ENCODE measurements at places on chromosomes 1 and 21.

DNA sequence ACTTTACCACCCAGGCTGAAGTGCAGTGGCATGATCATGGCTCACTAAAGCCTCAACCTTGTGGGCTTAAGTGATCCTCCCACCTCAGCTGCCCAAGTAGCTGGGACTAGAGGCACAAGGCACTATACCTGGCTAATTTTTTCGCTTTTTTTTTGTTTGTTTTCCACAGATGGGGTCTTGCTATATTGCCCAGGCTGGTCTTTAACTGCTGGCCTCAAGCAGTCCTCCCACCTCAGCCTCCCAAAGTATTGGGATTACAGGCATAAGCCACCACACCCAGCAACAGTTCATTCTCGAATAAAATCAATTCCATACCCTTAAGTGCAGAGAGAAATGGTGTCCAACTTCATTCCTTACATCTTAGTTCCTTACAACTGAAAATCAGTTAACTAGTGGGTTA, 24.8 kb downstream of the DCAF8 start:
- no peak for DNase-seq

DNA sequence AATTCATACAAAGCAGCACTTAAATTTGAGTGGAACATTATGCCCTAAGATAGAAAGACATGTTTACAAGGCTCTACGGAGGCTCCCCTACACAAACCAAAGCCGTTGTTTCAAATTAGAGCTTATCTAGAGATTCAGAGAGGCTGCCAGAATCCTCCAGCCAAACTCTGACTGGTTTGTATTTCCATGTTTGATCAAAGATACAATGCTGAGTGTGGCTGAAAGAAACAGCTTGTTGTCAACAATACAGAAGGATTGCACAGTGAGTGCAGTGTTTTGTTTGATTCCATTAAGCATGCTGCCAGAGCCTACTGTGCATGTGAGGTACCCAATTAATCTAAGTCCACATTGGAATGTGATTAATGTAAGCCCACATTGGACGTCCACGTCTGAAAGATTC, 402.7 kb downstream of the DISC1 start:
- DNase-seq, result no peak

DNA sequence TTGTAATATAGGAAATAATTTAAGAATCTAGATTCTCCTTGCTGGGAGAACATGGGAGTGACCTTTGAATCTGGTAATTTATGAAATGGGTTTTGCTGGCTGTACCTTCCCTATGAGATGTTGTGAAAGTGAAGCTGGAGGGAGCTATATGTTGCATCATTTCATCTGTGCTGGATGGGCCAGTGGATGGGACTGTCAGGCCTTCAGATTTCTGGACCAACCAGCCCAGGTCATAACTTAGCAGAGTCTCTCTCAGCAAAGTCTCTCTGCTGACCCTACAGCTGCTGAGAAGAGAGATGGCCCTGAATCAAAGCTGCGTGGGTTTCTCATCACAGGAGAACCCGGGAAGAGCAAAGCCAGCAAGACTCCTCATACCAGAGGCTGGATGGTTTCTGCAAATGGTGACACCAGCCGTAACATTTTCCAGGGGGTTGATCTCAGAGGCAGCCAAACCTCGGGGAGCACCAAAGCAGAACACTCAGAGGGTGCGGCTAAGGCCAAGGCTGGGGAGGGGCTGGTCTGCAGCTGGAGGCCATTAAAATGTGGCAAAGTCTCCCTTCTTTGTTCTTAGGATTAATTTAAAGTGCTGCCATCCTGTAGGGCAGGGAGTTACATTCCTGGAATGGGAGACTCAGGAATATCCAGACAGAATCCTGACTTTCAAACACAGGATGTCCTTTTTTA, 18.2 kb upstream of the PTGFRN start:
- no peak for DNase-seq

- DNase-seq, result no peak
These were observed 7.3 kb downstream of the TMEM82 start for GRCh38 chr1:15749399-15750291.

GRCh38 chr1:26280333-26281042, 602 bp downstream of the SH3BGRL3 start:
- no peak for DNase-seq

DNA sequence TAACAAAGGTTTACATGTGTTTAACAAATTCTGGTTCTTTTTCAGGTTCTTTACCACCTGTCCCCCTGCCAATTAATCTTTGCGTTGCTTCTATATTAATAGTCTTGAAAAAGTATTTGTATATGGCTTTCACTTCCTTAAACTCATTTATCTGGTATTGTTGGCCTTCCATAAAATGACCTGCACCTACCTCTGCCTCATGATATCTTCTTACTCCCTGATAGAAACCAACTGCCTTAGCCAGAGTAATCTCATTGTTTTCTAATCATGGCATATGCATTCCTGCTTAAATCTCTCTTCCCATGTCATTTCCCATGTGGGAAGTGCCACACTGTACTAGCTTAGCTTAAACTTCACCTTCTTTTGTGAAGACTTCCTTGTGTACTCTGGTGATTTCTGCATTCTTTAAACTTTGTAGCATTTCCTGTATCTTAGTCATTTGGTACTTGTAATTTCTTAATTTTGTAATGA, 8.7 kb downstream of the SMG7 start:
- DNase-seq, result no peak

- no peak for DNase-seq
These were observed 211.5 kb downstream of the LHX8 start for GRCh38 chr1:75345538-75346292.

- DNase-seq, result no peak
These were observed 50.6 kb downstream of the CHML start for GRCh38 chr1:241589521-241589920.

All from activated T-cell treated with anti-CD3 and anti-CD28 coated beads for 4 hours (primary cell).